Aorta (tissue), 5 donors: ENCODE measurements at places on chromosomes 3 and 15.
A peak's percentile ranks its signal among the peaks of the same experiment; 100 is the strongest.

GRCh38 chr15:85619992-85620689 lies 174.6 kb downstream of the KLHL25 start:
- no peak for DNase-seq

- no peak for DNase-seq
Measured at GRCh38 chr3:186471771-186472170, 72.4 kb downstream of the CRYGS start.

DNA sequence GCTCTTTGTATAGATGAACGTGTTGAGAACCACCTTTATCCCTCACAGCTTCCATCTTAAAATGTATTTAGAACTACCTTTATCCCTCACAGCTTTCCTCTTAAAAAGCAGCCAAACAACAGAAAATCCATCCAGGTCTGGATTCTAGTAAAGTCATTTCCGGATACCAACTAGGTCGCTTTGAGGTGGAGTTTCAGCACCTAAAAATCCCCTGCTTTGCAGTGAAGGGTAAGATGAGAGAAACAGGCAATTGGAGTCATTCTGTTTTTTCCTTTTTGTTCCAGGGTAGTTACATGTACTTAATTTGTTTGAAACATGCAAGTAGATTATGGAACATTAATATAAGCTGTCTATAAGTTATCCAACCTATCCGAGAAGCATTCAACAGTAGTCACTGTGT lies 192.0 kb downstream of the UBE2E2 start:
- DNase-seq, result no peak

DNA sequence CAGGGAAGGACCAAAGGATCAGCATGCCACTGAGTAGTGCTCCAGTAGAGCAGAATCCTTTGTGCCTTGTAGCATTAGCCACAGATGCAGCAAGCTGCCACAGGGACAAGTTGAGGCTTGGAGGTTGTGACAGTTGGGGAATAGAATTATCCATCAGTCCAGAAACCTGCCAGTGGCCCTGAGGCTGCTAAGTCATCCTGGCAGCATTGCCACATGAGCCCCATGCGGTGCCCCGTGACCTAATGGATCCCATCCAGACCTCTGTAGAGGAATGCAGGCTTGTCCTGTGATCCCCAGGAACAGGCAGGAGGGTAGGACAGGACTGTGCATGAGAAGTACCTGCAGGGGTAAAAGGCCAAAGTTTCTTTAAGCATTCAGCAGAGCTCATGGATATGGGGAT lies 51.7 kb downstream of the BOC start:
- no peak for DNase-seq

GRCh38 chr3:125137358-125138033 lies 75.1 kb downstream of the SLC12A8 start:
- DNase-seq, result no peak

GRCh38 chr3:150414258-150414657 lies 6.2 kb downstream of the TSC22D2 start:
- no peak for DNase-seq

DNA sequence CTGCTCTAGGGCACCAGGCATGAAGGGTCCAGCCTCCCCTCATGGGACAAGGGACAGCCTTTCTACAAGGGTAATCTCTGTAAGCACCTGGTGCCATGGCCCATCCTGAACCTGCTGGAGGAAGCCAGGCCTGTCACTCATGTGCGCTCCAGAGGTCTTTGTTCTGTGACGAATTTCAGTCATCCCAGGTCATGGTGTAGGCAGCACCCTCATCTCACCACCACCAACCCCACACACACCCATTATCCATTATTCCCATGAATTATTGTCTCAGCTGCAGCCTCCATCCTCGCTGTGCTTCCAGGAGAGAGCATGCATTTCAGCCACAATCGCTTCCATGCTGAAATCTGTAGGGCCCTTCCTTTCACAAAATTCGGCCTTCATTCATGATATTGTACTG lies 419.3 kb downstream of the EPHB1 start:
- DNase-seq, result no peak

DNA sequence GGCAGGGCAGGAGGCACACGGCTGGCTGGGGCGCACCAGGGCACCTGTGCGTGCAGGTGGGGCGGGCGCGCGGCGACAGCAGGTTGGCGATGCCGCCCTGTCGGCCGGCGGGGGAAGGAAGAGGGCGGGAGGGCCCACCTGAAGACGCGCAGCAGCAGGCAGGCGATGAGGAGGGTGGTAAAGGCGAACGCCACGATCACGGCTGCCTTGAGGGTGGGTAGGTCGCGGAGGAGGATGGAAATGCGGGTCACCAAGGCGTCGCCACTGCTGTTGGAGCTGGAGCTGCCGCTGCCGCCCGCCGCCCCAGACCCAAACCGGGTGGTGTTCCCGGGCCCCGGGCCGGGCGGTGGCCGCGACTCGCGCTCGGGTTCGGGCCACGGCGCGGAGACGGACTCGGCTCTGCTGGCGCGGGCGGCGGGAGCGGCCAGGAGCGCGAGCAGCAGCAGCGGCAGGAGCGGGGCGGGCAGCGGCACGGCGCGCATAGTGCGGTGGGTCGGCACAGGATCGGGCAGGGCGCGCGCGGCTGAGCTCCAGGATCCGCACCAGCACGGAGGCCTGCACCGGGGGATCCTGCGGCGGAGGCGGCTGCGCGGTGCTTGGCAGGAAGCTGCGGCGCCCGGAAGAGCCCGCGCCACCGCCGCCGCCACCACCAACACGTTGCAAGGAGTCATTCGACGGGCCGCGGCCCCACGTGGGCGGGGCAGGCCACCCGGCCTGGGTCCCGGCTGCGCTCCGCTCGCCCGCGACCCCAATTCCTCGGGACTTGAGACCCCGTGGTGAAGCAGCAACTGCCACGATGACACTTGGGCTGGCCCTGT lies at the start of gene FAM174B:
Gene FAM174B, minus strand, starts transcription at position 598 of the 818 bp plus-strand sequence.
- peak; percentile 61 for DNase-seq

DNA sequence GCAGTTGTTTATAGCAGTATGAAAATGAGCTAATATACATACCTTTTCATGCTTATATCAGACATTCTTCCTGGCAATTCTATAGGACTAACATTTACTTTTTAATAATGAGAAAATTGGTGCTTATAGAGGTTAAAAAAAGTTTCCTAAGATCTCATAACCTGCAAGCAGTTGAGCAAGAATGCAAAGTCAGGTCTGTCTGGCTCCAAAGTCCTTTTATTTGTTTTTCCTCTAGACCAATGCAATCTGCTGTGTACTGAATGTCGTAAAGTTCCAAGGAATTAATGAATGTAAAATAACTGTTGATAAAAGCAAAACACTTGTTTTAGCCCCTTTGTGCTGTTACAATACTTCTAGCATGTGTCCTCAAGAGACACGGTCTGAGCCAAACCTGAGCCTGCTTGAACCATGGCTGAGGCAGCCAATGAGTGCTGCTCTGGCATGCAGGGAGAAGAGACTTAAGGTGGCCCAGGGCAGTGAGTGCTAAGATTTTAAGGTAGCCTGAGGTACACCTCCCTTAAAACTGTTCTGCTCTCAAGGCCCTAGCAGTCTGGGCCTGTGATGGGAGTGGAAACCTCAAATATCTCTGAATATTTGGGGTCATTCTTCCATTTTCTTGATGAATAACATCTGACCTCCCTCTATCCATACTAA lies 555.1 kb upstream of the NAALADL2 start:
- DNase-seq, result no peak

- no peak for DNase-seq
Measured at GRCh38 chr15:26197719-26198118, 334.6 kb upstream of the ATP10A start.

DNA sequence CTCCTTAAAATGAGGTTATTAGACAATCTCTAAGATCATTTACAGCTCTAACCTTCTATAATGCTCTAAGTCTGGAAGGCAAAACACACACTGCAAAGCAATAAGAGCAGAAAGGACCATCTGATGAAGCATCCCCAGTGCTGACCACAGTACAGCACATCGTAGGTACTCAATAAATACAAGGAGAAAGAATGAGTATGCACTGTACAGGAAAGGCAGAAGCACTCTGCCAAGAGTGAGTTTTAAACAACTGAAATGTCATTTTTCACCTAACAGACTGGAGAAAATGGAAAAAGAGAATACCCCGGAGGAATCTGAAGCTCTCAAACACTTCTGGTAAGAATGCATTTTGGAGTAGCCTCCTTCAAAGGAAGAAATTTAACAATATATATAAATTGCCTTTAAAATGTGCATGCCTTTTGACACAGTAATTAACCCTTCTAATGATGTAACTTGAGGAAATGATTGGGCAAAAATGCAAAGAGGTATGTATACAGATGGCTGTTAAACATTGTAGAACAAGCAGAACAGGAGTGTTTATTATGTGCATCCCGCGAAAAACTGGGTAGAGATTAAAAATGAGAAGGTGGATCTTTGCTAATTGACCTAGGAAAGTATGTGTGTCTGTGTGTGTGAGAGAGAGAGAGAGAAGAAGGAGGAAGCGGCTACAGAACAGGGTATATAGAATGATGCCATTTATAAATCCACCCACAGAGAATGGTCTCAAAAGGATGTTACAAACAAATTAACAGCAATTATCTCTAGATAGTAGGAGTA lies 8.0 kb upstream of the OXTR start:
- no peak for DNase-seq

DNA sequence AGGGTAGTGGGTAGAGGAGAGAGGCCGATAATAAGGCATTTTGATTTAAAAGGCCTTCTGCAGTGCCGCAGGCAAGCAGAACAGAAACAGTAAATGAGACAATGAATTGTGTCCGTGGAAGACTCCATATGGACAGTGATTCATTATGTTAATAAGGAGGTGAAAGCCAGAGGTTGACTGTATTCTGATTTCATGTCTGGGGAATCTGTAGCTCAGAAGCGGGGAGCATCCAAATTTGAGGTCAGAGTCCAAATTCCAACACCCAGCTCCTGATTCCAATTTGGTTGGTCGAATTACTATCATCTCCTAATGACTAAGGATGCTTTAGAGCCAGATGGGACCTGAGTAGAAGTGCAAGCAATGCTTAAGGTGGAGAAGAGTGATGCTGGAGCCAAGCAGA lies 1.0 kb upstream of the TBC1D21 start:
- no peak for DNase-seq

DNA sequence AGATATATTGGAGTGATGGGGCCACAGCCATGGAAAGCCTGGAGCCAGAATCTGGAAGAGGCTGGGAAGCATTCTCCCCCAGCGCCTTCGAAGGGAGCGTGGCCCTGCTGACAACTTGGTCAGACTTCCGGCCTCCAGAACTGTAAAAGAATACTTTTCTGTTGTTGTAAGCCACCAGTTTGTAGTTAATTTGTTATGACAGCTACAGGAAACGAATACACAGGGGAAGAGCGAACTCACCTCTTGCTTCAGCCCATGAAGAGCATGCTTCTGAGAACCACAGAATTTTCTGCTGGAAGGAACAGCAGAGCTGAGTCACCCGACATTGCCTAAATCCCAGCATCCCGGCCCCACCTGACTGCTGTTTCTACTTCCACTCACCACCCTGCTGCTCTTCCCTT lies 501.7 kb downstream of the SHQ1 start:
- DNase-seq, result no peak

DNA sequence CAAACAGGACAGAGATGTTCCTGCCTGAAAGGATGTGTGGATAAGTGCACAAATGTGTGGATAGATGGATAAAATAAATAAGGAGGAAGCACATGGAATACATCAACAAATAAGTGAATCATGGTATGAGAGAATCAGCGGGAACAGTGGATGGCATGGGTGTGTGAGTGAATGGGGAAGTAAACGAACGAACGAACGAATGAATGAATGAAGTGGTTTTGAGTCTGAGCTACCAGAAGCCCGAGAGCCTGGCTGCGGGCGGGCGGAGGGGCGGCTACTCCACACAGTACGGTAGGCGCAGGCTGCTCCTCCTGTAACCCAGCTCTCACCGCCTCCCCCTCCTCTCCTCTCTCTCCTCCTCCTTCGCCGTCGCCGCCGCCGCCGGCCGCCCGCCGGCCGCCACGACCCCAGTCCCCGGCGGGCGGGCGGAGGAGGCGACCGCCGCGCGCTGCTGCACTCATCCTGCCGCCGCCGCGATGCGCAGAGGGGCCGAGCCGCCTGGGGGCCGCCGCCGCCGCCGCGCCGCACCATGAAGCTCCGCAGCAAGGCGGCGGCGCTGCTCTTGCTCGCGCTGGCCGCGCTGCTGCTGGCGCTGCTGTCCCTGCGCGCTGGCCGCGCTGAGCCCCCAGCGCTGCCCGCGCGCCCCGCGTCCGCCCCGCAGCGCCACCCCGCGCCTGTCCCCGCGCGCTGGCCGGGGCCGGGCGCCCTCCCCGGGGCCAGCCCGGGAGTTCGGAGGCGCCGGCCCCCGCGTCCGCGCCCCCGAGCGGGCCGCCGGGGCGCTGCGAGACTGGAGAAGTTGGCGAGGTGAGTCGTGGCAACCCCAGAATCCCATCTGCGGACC lies at the start of gene GXYLT2:
Gene GXYLT2, plus strand, starts transcription at position 342 of the 841 bp plus-strand sequence. Its CDS starts 188 bp downstream, at position 530.
- peak; percentile 81 for DNase-seq

GRCh38 chr15:74782259-74783071 lies 585 bp downstream of the CSK start:
- peak; percentile 73 for DNase-seq

GRCh38 chr3:138509586-138509985 lies 75.2 kb downstream of the ESYT3 start:
- no peak for DNase-seq

DNA sequence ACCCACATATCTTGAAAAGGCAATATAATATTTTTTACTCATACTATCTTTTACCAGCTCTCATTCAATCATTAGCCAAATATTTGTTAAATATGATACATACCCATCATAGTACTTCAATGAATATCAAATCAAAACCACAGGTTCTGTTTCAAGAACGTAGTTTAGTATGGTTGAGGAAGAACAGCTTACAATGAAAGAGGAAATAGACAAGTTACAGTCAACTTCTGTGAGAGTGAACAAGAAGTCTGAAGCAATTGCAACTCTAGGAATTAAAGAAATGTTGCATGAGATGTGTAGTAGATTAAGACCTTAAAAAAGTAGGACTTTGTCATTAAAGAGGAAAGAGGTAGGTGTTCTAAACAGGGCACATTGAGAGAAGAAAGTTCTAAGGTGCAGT lies 9.3 kb downstream of the BCHE start:
- DNase-seq, result no peak

DNA sequence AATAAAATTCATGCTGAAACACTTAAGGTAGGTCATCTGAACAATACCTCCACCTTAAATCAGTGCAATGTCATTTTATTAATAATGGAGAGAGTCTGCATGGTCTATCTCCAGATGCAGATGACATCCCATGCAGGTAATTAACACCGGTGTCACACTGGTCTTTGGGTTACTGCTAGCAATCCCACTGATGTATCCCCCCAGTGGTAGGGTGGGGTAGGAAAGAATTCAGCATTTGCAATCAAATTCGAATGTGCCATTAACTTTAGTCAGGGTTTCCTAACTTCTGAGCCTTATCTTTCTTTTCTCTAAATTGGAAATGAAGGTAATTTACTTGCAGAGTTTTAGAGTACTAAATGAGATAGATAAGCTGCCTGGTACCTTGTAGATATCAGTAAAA lies 44.4 kb downstream of the KIF15 start:
- no peak for DNase-seq
